Naive thymus-derived CD4-positive, alpha-beta T cell (primary cell): ENCODE measurements at places on chromosomes 2 and 18. TPM values are rescaled to one million over a fixed set of nuclear protein-coding genes. Genes with fewer than 3 reads are reported as not detected.
A peak's percentile ranks its signal among the peaks of the same experiment; 100 is the strongest.

GRCh38 chr18:76984193-76985155 is 148.1 kb downstream of the MBP start:
- no peak for DNase-seq

- no peak for DNase-seq
Measured at GRCh38 chr2:21146638-21147037, 22.9 kb downstream of the TDRD15 start.

The DPY30 gene
- polyA plus RNA-seq: 169 TPM

DNA sequence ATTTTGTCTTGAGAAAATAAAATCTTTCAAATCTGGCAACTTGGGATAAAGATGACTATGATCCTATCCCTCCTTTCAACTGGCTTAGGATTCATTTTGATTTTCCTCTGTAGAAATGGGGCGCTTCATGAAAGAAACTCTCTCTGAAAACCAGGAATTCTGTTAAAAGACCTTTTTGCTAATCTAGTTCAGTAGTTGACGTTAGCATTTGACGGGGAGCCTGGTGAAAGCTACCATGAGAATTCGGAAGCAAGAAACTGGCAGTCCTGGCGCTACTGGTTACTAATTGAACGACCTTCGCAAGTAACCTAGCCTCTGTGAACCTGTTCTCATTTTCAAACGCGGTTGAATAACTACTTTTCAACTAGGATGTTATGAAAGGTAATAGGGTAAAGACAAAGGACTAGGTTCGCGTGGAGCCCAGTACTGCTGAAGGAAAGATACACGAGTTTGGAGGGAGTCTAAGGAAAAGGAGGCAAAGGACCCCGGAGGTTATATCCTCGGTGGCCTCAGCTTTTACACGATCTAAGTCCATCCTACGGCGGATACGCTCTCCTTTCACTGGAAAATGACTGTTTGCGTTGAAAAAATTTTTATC is 604 bp upstream of the STK11IP start:
- no peak for DNase-seq

GRCh38 chr2:101012054-101012705 is 10.1 kb downstream of the RPL31 start:
- no peak for DNase-seq

DNA sequence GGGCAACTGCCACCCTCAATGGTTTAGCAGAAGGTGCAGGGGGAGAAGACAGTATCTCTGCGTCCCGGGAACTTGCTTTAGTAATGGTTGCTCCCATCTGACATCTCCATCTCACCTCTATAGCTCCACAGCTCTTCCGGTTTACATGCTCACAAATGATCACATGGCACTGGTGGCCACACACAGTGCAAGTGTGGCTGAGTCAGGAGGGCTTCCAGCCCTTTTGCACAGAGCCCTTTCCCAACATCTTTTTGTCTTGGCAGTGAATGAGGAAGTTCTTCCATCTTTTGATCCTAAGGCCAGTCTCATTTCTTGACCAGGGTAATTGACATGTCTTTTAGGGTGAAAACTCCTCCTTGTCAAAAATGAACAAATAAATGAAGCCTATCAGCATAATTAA is 347.7 kb downstream of the LPIN1 start:
- DNase-seq: no peak

DNA sequence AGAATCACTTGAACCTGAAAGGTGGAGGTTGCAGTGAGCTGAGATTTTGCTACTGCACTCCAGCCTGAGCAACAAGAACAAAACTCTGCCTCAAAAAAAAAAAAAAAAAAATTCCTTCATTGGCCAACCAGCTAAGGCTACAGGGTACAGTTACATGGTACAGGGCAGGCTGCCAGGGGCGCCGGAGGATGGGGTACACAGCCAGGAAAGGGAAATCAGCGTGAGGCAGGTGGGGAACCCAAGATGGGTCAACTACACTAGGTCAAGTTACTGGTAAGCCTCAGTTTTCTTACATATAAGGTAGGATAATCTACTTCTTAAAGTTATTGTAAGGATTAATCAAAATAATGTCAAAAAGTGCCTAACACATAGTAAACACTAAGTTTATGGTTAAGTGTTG is 142.6 kb upstream of the MSH6 start:
- no peak for DNase-seq

The ATP6V1C2 gene
- not detected for polyA plus RNA-seq

DNA sequence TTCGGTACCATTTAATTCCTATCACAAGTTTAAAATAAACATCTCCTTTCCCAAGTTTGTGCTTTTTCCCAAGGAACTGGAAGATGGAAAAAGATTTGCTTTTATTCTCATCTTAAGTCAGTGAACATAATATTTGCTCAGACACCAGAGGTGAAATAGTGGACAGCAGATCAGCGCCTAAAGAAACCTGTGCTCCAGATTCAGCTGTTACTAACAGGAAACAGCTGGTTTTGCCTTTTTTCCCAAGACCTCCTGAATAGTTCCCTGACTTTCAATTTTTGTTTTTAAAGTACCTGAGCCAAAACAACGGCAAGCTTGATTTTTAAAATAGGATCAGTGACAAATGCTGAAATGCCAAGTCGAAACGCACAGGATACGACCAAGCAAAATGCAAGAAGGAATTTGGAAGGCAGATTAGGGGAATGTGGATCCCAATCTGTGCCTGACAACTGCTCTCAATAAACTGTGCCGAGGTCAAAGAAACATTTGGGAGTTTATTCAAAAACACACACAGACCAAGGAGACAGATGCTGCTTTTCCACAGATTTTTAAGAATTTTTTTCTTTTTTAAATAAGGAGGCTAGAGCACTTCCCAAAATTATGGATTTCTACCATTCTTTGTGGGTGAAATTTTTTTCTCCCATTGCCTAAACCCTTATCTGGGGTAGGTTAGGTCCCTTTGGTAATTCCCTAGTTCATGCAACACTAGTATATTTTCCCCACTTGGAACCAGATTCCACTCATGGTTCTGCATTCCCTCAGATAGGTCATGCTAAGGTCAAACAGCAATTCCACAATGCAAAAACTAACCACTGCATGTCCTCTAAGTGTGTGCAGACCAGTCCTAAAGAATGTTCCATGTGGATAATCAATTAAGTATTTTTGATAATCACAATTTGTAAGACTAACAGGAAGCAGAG is 121.5 kb upstream of the PDE1A start:
- DNase-seq: no peak

- DNase-seq: peak; percentile 47
Measured at GRCh38 chr18:3525870-3526420, 76.0 kb downstream of the TGIF1 start.

GRCh38 chr2:67844024-67844540 is 218.7 kb downstream of the C1D start:
- no peak for DNase-seq

GRCh38 chr2:32788114-32788513 is 158.6 kb upstream of the LTBP1 start:
- no peak for DNase-seq

- no peak for DNase-seq
Measured at GRCh38 chr2:15894481-15895144, 45.7 kb upstream of the MYCN start.

DNA sequence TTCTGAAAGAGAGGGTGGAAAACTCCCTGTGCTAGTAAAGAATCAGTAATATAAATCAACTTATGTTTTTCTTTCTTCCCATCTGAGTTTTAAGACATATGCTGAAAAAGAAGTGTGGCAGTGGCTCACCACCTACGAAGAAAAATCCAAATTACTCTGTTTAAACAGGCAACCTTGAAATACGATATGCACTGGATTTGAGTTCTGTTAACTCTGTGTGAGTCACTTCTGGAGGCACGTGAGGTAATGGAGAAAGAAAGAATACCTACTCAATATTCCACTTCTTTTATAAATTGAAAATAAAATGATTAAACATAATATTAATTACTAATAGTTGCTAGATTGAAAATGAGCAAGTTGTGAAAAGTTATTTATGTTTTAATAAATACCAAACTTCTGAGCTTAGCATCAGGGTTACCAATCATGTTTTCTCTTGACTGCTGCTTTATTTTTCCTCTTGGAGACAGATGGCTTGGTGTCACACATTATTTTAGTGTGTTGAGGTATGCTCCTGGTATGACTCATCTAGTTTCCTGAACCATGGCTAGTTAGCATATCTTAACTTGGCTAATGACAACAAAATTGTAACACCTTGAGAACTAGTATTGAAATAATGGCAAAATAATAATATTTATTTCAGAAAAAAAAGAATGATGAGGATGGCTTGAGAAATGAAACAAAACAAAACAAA is 1705.5 kb upstream of the PIK3C3 start:
- DNase-seq: no peak

GRCh38 chr18:48201337-48202005 is 207.7 kb downstream of the ZBTB7C start:
- DNase-seq: no peak

GRCh38 chr2:47058003-47058931 is 96.8 kb downstream of the STPG4 start:
- DNase-seq: no peak

- DNase-seq: no peak
Measured at GRCh38 chr2:85340034-85340892, 12.5 kb upstream of the TGOLN2 start.

The CHST10 gene
- 3.9 TPM for polyA plus RNA-seq

The PLEKHH2 gene
- not detected for polyA plus RNA-seq

The DSG1 gene
- not detected for polyA plus RNA-seq

The MPP4 gene
- not detected for polyA plus RNA-seq

DNA sequence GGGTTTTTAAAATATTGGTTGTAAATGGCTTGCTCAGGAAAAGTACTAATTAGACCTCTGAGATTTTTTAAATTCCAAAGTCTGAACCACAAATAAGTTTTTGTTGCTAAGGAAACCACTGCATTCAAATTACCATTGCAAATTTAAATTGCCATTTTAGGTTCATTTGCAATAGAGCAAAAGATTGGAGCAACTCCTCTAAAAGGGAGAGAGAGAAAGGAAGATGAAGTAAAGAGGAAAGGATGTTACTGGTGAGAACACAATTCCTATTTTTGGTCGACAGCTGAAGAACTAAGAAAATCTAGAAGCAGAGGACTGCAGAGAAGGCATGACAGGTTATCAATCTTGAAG is 74.9 kb downstream of the FOXI3 start:
- DNase-seq: no peak

The LRP2 gene
- polyA plus RNA-seq: not detected

GRCh38 chr2:99611786-99612185 is 122.0 kb upstream of the REV1 start:
- DNase-seq: no peak

- no peak for DNase-seq
Measured at GRCh38 chr2:49255409-49255971, 101.2 kb upstream of the FSHR start.

DNA sequence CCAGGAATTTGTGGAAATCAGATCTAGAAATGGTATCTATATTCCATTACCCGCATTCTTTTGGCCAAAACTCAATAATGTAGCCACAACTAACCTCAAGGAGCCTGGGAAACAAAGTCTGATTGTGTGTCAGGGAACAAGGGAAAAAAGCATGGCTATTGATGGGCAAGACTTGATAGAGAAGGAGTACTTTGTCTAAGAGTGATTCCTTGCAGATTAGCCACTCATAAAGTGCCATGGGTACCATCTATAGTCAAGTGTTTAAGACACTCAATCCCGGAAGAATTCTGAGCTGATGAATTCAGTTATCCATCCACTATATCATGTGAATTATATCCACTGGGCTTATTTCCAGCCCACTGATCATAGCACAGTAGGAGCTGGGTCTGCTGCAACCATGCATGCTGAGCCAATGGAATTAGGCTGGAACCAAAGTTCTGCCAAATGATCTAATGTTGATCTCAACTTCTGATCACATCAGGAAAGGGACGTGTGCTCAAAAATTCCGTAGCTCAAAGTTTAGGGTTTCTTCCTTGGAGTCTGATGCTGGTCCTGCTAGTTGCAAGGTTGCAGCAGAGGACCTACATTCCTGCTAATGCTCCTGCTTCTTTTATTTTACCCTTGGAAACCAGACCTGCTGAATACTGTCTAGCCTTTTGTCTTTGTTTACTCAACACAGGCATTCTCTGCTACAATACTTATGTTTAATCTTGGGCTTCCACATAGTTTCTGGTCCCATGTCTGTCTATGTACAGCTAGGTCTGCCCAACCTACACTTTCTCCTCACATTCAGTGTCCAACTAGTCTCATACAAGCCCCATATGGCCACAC is 629.7 kb downstream of the IRS1 start:
- DNase-seq: no peak

DNA sequence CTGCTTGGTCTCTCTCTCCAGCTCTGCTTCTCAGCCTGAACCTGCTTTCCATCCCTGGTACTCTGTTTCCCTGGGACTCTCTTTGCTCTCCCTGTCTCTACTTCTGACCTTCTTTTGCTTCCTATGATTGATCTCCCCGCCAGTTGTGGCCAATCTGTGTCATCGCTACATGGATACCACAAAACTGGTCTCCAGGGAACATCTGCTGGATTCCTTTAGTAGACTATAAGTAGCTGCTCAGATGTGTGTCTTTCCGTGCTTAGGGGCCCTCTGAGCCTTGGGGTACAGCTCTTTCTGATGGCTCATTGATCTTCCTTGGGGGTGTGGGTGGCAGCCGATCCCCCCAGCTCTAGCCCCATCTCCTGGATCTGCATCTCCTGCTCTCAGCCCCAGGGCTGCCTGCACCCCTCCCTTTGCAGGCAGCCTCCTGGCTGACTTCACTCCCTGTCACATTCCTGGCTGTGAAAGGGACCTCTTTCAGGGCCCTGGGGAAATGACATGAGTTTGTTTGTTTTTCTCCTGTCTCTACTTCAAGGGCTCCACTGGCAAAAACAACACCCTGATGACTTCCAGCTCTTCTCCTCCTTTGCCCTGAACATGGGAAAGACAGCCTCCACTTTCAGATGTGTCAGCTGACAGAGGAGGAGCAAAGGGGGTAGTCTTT is 333.7 kb downstream of the CYP26B1 start:
- no peak for DNase-seq

The EMILIN1 gene
- polyA plus RNA-seq: 1.1 TPM

DNA sequence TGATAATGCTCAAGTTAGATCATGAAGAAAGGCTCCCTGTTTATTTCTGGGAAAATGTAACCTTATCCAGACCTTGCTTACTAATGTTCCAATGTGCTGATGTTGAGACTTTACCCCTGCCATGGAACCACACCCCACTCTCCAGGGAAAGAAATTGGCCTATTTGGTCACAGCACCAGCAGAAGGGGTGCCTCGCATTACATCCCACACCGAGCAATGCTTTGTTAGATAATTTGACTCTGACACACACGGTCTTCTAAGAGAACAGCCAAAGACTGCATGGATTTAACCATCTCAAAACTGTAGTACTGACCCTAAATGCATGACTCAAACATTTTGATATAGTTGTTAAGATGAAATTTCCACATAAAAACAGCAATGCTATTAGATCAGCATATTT is 152.1 kb upstream of the CCDC150 start:
- no peak for DNase-seq

- DNase-seq: no peak
Measured at GRCh38 chr2:178962805-178963433, 87.0 kb downstream of the CCDC141 start.

The IRS1 gene
- 0.65 TPM for polyA plus RNA-seq
